ENCODE measurements at places on chromosomes 7 and 10.

DNA sequence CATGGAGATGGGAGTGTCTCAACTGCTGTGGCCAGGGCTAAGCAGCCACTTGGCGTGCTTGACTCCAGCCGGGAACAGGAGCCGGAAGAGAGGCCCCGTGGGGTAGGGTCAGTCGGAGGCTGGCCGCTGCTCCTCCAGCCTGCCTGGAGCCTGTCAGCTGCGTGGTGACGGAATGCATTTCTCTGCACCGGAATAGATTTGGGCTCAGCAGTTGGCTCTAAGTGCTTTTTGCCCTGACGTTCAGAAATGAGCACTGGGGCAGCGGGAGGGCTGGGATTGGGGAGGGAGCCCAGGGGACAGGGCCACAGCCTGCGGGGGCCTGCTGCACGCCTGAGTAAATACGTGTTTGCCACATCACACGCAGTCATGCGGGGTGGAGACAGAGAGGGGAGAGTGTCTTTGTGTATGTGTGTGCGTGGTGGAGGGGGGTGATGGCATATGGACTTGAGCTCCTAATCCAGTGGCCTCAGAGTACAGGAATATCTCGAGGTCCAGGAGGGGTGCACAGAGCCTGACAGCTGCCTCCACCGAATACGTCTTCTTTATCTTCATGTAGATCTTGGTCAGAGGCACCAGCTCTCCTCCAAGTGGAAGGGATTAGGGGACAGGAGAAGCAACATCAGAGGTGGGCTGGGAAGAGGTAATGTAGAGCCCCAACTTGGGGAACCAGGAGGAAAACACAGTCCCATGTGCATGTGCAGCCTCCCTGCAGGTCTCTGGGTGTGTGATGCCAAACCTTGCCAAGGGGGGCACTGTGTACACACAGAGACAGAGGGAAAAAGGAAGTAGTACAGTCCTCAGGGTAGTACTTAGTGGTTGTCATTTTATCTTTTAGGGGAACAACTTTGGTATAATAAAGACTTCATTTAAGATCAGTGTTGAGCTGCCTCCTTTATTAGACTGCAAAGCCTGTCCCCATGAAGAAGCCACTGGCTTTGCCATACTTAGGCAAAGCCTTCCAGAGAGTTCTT, 151.4 kb downstream of the CDH23 start:
- DNase-seq: no peak

DNA sequence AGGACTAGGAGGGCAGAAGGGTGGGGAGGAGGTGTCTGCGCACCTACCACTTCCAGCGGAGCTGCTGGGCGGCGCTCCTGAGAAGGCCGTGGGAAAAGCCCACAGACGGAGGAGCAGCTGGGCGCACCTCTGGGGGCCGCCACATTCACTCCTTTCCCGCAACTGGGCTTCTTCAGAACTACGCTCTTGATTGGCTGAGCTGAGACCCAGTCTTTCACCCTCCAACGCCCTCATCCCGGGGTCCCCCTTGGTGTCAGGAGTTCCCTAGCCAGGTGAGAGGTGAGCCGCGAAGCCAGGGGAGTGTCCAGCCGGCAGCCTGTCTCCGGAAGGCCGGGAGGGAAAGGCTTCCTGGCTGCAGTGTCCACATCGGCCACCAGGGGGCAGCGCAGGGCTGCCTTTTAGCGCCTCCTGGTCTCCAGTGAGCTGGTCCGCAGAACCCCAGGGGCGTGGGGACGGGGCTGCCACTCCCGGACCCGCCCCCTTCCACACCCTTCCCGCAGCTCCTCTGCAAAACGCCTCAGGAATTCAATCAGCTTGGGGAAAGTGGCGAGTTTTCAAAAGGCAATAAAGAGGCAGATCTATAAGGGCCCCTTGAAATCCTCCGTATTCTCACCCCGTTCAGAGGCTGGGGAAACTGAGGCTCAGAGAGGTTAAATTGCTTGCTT, 98.8 kb downstream of the CHST15 start:
- DNase-seq: peak; percentile 66

DNA sequence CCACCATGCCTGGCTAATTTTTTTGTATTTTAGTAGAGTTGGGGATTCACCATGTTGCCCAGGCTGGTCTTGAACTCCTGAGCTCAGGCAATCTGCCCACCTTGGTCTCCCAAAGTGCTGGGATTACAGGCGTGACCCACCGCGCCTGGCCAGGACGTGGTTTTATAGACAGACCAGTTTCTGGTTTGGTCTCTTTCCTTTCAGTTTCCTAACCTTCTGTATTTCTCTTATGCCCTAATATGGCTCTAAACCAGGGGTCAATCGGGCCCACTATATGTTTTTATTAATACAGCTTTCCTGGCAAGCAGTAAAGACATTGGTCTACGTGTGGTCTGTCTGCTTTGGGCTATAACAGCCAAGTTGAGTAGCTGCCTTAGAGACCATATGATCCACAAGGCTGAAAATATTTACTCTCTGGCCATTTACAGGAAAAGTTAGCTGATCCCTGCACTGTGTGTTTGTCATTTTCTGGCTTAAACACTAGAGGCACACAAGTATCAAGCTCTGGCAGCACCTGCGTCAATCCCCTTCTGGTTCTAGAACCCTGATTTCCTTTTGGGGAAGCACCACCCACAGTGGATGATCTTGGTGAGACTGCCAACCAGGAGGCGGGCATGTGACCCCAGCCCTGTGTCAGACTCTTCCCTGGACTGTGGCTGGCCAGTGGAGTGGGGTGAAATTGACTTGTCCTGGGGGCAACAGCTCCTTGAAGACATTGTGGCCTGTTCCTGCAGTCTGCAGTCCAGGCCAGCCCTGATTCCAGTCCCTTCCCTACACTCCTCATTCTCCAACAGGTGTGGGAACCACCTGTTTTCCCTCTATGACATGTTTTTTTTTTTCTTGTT, 497.2 kb downstream of the PLXNA4 start:
- no peak for DNase-seq

- no peak for DNase-seq
These were observed 100.4 kb downstream of the ANKRD7 start for GRCh38 chr7:118324790-118325449.

- no peak for DNase-seq
These were observed 20.9 kb downstream of the TEX36 start for GRCh38 chr10:125661941-125662515.
